ENCODE measurements at places on chromosomes 2 and 18.

GRCh38 chr2:69535817-69536241, 98.6 kb upstream of the NFU1 start:
- no peak for DNase-seq

GRCh38 chr2:96265349-96265839, 403 bp downstream of the TMEM127 start:
- DNase-seq = no peak

GRCh38 chr18:12287684-12288402, 20.2 kb upstream of the TUBB6 start:
- no peak for DNase-seq

GRCh38 chr2:200507179-200507578, 2.7 kb downstream of the KCTD18 start:
- DNase-seq = no peak

DNA sequence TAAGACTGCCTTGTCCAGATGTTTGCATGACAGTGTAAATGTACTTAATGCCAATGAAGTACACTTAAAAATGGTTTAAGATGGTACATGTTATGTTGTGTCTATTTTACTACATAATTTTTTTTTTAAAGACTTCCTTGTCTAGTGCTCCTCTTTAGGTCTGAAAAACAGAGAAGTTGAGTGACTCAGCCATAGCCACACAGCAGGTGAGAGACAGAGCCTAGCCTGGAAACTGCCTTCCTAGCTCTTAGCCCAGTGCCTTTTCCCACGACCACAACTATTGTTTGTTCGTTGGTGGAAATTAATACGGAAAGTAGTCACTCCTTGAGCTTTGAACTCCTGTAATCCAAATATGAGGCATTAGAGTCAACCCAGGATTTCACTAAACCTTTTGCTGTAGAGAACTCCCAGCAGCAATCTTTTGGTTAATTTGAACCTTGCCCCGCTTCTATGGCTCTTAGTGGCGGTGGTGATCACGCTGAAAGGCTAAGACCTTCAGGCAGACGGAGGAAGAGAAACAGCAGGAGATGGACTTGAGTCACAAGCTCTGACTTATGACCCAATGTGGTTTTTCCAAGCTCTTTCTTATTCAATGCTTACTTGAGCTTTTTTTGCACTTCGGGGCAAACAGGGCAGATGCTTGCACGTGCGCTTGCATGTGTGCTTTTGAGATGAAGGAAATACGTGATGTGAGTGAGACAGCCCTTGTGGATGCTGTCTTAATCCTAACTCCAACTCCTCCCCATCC, 21.2 kb downstream of the TRIB2 start:
- no peak for DNase-seq

GRCh38 chr2:66428986-66429612, 5.8 kb upstream of the MEIS1 start:
- peak; percentile 16 for DNase-seq

DNA sequence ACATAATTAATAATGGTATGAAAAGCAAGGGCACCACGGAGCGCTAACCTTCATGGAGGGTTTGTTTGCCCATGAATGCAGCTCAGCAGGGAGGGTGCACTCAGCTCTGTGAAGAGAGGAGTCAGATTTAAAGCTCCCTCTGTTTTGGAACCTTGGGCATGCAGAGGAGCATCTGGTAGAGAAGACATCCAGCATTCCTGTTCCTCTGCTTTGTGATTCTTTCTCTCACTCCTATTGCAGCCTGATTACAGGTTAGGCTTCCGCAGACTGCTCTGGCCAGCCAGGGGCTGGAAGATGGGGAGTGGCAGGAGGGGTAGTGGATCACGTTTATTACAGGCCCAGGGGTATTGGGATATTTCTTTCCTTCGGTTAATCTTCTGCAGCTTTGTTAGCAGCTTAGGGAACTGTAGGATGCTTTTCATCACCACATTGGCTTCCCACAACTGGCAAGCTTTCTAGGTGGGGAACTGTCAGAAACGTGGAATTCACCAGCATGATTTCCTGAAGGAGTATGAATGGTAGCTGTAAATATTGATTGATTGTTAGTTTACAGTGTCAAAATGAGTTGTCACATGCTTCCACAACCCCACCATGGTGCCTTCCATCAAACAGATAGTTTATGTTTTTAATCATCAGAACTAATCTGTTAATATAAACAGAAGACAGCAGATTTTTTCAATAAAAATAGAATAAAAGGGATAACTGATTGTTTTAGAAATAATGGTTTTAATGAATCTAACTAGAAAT, 201.1 kb downstream of the VAPA start:
- DNase-seq = no peak

- no peak for DNase-seq
These were observed 496.1 kb upstream of the MYT1L start for GRCh38 chr2:2827046-2827636.

GRCh38 chr2:176516051-176516602, 246.9 kb downstream of the MTX2 start:
- DNase-seq = no peak

- DNase-seq = no peak
These were observed 314.8 kb downstream of the MYCN start for GRCh38 chr2:16255120-16255519.

DNA sequence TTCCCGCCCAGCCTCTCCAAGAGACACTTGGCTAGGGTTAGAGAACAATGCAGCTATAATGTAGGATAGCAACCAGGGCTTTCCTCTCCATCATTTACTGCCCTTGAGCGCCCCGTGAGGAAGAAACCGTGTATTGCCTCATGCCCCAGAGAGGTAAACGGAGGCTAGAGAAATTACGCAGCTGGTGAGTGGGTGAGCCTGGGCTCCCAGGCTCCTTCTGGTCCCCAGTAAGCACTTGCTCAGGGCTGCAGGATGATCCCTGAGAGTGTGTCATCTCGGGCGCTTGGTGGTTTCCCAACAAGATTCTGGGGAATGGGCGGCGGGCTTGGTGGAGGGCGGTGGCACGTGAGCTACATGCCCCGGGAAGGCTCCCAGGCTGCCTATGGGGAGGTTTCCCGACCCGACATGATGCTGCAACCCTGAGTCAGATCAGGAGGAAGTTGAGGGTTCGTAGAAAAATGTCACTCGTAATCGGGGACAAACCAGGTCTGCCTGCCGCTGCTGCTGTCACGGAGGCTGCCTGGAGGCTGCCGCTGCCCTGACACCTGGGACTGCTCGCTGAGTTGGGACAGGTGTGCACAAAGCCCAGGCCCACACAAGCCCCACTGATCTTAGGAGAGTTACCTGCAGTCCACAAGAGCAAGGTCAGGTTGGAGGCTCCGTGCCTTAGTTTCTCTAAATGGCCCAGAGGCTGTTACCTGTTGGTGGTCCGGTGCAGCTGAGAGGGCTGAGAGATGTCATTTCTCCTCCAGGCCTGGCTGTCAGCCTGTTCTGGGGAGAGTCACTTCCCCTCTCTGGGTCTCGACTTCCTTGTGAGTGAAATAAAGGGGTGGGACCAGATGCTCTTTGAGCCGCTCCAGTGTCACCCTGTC, at the start of gene GPR55:
Gene GPR55 (minus strand): TSS at position 773 of the 872 bp plus-strand sequence. CDS start 14,280 bp downstream, outside the sequence.
- DNase-seq = no peak

GRCh38 chr18:69599377-69599776, 198.7 kb downstream of the DOK6 start:
- DNase-seq = no peak

DNA sequence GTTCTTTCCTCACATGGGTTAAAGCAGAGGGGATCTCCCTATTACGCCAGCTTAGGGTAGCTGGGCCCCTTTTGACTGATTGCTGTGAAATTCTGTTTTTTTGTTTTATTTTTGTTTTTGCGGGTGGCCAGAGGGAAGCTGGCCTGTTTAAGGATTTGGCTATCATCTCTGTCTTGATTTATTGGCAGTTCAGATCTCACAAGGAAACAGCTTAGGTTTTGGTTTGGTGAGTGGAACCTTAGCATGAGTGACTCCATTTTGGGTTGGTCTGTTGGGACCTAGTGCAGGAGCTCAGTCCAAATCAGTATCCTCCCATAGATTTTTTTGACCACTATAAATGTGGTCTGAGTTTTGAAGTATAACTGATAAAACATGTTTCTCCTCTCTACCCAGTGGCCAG, 25.6 kb upstream of the NTSR2 start:
- DNase-seq = no peak

GRCh38 chr2:105034170-105034569, 3.7 kb upstream of the MRPS9 start:
- no peak for DNase-seq

GRCh38 chr2:208671886-208672680, 265.5 kb downstream of the PTH2R start:
- DNase-seq = no peak

GRCh38 chr18:55781481-55781957, 193.5 kb upstream of the TCF4 start:
- peak; percentile 67 for DNase-seq

DNA sequence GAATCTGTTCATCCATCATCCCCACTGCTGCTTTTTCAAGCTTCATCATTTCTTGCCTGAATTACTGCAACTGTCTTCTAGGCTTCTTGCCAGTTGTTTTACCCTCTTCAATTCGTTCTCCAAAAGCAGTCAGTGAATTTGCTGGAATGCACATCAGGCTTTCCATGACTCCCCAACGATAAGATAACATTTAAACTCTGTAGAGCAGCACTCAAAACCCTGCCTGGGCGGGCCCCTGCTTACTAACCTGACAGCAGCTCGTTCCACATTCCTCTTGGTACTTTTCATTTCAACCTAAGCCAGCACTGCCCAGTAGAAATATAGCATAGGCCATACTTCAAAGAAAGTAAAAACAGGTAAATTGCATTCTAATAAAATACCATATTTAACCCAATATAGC, 342.9 kb downstream of the SUCLG1 start:
- no peak for DNase-seq

- no peak for DNase-seq
These were observed 647.8 kb upstream of the RAB6C start for GRCh38 chr2:129331638-129332037.

GRCh38 chr2:96957244-96957643, 29.1 kb downstream of the FAM178B start:
- DNase-seq = no peak

DNA sequence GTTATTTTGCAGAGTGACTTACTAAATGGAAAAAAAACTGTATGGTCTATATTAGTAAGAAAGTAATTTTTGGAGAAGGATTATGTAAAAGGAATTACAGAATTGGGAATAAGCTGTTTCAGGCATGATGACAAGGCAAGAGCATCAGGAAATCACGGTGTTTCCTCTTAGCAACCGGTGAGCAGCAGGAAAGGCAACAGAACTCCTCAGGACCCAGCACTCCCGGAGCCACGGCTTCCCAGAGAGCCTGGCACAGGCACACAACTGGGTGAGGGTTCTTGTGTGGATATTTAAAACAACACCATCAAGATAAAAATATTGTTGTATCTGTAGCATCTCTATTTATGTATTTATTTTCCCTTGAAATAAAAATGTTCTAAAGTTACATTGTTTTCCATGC, 34.4 kb downstream of the CYP27C1 start:
- no peak for DNase-seq

DNA sequence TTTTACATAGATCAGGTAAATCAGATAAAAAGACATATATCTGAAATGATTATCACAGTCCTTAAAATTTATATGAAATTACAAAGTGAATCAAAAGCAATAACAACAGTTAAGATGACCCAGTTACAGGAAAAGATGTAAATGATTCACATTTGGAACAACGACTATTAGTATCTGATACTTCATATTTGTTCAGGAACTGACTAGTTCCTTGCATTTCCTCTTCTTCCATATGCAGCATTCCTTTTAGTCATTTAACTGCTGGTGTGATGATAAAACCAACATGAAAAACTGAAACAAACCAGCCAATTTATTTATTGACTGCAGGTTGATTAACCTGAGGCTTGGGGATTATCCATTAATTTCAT, 75.2 kb downstream of the RBMS1 start:
- no peak for DNase-seq

DNA sequence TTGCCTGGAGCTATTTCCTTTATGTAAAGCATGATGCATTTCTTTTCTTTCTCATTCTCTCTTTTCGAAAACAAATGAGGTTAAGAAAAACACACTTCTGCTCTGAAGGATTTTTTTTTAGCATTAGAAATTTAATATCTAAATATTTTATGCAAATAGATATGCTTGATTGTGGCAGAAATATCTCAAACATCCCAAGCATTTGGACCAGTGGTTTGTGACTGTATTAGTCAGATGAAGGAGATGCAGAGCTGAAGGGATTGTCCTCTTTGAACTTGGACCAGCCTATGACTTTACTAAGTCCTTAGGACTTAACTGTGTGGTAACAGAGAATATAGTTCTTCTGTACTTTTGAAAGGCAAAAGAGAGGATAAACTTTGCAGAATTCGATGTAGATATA, 335.9 kb upstream of the NT5C1B start:
- no peak for DNase-seq

GRCh38 chr18:44386401-44386800, 294.3 kb upstream of the SETBP1 start:
- DNase-seq = no peak

DNA sequence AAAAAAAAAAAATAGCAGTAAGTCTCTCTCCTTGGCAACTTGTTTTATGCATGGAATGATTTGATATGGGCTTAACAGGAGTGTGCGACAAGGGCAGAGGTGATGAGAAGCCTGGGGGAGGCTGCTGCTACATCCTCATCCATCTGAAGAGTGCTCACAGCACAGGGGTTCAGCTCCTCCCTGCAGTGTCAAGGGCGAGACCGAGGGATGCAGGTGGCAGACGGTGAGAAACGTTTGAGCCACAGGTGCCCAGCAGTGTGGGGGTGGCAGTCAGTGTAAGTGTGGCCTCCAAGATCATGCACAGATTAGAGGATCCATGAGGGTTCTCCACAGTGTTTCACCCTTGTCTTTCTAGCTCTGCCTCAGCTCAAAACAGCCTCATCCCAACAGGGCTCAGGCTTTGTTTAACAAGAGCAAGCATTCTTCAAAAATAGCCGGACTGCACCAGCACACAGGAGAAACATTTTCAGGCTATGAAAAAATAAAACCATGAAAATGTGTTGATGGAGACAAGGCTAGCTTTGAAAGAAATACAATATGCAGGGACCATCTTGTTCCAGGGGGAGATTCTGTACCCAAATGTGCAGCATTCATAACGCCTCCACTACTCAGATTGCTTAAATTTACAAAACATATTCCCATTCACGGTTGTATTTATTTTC, 324.5 kb upstream of the MYT1L start:
- DNase-seq = no peak

DNA sequence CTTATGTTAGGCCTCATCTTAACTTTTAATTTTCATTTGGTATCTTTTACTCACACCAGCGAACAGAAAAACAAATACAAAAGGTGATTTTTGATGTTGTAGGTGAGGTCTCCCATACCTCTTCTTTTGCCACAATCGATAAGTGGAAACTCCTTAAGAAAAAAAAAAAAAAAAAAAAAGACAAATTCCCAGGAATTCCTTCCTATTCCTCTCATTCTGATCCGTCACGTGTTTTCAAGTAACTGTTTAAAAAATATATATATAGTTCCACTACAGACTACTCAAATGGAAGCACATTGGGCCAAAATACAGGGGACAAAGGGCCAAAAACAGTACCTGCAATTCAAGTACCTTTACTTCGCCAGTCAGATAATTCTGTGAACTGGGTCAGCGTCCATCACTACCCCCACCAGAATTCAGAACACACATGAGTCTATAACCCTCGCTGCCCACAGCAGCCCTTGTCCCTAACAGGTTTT, 16.5 kb downstream of the NMUR1 start:
- DNase-seq = no peak

- DNase-seq = no peak
These were observed 101.3 kb upstream of the ID2 start for GRCh38 chr2:8580316-8581233.

GRCh38 chr2:1328684-1329083, 84.6 kb upstream of the TPO start:
- no peak for DNase-seq
